ENCODE measurements at places on chromosomes 11 and 22. TPM values are rescaled to one million over a fixed set of nuclear protein-coding genes. Genes with fewer than 3 reads are reported as not detected.
A peak's percentile ranks its signal among the peaks of the same experiment; 100 is the strongest.

DNA sequence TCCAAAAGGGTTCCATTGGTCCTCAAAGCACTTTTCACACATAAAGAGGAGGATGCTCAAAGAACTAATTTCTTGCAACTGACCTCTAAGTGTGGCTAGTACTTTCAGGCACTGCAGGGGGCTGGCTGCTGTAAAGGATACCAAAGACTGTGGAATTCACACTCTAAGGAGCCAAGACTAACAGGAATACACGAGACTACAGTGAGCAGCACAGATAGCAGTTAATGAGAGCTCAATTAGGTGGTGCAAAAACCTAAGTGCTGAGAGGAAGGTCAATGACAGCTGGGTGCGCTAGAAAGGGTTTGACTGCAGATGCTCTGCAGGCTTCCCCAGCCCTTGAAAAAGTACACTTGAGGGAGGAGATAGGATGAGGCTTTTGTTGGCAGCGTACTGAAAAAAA, 124.3 kb upstream of the NTM start:
- H3K4me3 ChIP-seq: no peak overlapping the region
- no peaks in the 10 kb centered on the region for H3K36me3 ChIP-seq
- H3K4me1 ChIP-seq: peaks cover 22% of the 10 kb centered on the region

- no peaks in the 10 kb centered on the region for H3K4me1 ChIP-seq
- no peak for DNase-seq
- H3K27me3 ChIP-seq: no peaks in the 10 kb centered on the region
- H3K27ac ChIP-seq: no peak overlapping the region
Measured at GRCh38 chr11:45876401-45876800, 9.1 kb upstream of the MAPK8IP1 start.

Gene MMP12
- total RNA-seq: not detected

DNA sequence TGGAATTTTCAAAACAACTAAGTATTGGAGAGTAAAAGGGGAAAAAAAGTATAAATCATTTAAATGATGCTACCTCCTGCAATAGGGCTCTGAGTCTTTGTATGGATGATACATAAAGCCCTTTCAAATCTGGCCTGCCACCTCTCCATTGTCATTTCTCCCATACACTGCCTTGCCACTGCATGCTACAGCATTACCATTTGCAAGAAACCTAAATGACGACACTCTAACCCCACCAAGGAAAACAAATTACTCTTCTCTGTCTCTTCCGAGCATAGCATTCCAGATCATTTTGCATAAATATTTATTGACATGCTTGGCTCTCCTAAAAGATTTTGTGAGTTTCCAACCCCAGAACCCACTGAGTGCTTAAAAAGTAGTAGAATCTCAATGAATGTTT, 34.5 kb upstream of the PRSS23 start:
- no peaks in the 10 kb centered on the region for H3K27me3 ChIP-seq
- DNase-seq: no peak
- peaks cover 23% of the 10 kb centered on the region for H3K4me1 ChIP-seq
- no peak overlapping the region for H3K4me3 ChIP-seq
- no peaks in the 10 kb centered on the region for H3K36me3 ChIP-seq

DNA sequence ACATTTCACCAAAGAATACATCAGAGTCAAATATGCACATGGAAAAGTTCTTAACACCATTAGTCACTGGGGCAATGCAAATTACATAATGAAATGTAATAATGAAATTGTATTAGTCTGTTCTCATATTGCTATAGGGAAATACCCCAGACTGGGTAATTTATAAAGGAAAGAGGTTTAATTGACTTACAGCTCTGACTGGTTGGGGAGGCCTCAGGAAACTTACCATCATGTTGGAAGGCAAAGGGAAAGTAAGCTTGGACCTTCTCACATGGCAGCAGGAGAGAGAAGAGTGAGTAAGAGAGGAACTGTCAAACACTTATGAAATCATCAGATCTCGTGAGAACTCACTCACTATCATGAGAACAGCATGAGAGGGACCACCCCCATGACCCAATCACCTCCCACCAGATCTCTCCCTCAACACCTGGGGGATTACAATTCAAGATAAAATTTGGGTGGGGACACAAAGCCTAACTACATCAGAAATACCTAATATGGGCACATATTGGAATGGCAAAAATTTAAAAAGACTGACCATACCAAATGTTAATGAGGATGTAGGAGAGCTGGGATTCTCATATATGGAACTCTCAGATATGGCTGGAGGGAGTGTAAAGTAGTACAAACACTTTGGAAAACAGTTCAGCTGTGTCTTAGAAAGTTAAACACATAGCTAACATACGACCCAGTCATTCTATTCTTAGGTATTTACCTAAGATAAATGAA, 65.1 kb upstream of the CD44 start:
- H3K27ac ChIP-seq: no peak overlapping the region
- H3K4me1 ChIP-seq: no peaks in the 10 kb centered on the region
- H3K4me3 ChIP-seq: no peak overlapping the region
- H3K36me3 ChIP-seq: no peaks in the 10 kb centered on the region
- H3K27me3 ChIP-seq: no peaks in the 10 kb centered on the region
- no peak for DNase-seq

Gene RIMBP3B
- 1.9 TPM for total RNA-seq

DNA sequence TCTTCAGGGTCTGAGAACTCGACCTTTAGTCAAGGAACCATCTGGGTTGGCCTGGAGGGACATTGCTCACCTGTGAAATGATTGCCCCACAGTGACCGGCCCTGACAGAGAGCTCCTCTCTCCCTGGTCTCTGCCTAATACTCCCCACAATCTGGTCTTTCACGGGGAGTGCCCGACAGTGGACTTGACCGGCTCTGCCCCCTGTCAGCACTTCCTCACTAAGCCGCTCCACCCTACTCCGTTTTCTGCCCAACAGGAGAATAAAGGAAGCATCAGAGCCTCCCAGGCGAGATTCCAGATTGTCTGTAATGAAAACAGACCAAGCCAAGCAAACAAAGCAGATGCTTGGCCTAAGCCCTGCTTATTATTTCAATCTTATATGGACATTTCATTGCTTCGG, 87.8 kb downstream of the FBXO7 start:
- no peaks in the 10 kb centered on the region for H3K36me3 ChIP-seq
- no peaks in the 10 kb centered on the region for H3K4me1 ChIP-seq
- H3K4me3 ChIP-seq: no peak overlapping the region
- no peak overlapping the region for H3K27ac ChIP-seq
- H3K27me3 ChIP-seq: no peaks in the 10 kb centered on the region

Gene MRGPRX4
- not detected for total RNA-seq

Gene OR52E8
- total RNA-seq: 0.71 TPM

Gene MICAL2
- 123 TPM for total RNA-seq

GRCh38 chr11:61828629-61829407, 718 bp downstream of the FADS2 start:
- no peaks in the 10 kb centered on the region for H3K36me3 ChIP-seq
- H3K4me3 ChIP-seq: peak overlapping the region; percentile 51
- no peaks in the 10 kb centered on the region for H3K27me3 ChIP-seq
- DNase-seq: peak; percentile 48

GRCh38 chr11:104127828-104128227, 36.1 kb downstream of the PDGFD start:
- H3K36me3 ChIP-seq: no peaks in the 10 kb centered on the region
- DNase-seq: peak; percentile 64
- H3K4me3 ChIP-seq: no peak overlapping the region
- peaks cover 41% of the 10 kb centered on the region for H3K4me1 ChIP-seq
- H3K27me3 ChIP-seq: no peaks in the 10 kb centered on the region
- no peak overlapping the region for H3K27ac ChIP-seq

Gene KLHL35
- total RNA-seq: 2.2 TPM

DNA sequence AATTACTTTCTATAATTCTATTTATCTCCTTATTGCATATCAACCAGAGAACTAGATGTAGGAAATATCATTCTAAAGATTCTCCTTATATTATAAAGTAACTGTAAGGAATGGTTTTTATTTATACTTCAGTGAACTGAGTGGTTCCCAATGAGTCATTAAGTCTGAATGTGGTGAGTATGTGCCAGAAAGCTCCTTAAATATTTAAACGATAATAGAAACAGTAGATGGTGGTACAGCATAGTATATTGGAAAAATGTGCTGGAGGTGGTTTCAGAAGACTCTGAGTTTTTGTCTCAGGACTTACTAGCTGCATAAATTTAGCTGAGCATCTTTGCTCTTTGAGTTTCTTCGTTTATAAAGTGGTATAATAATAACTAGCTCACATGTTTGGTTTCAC, 653.5 kb downstream of the FAM181B start:
- H3K36me3 ChIP-seq: no peaks in the 10 kb centered on the region
- H3K4me3 ChIP-seq: no peak overlapping the region
- no peak overlapping the region for H3K27ac ChIP-seq
- no peaks in the 10 kb centered on the region for H3K4me1 ChIP-seq

DNA sequence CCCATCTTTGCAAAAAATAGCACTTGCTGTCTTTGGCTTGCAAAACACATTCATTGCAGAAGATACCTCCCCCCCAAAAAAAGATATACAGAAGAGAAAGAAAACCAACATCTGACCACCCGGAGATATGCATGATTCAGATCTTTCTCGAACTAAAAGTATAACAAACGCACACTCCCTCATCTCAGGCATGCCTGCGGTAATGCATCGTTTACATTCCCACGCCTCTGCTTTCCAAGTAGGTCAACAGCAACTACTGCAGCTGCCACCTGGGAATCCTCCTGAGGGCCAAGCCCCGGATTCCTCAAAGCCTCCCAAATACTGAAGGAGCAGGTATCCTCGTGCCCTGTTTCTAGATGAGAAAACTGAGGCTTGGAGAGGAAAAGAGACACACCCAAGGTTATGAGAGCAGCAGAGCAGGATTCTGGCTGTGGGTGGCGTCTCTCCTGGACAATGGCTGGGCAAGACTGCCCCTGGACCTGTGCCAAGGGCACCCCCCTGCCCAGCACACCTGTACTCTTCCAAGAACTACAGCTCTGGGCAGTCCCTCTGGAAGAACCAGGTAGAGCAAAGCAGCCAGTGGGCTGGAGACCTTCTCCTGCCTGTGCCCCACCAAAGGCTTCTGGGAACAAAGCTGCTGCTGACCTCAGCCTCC, 38.1 kb downstream of the NUP50 start:
- H3K4me3 ChIP-seq: no peak overlapping the region
- H3K27ac ChIP-seq: no peak overlapping the region
- H3K27me3 ChIP-seq: no peaks in the 10 kb centered on the region

GRCh38 chr11:501683-502287, 5.3 kb downstream of the RNH1 start:
- no peak overlapping the region for H3K27ac ChIP-seq
- H3K36me3 ChIP-seq: peaks cover 34% of the 10 kb centered on the region
- peaks cover 5% of the 10 kb centered on the region for H3K4me1 ChIP-seq
- DNase-seq: no peak

DNA sequence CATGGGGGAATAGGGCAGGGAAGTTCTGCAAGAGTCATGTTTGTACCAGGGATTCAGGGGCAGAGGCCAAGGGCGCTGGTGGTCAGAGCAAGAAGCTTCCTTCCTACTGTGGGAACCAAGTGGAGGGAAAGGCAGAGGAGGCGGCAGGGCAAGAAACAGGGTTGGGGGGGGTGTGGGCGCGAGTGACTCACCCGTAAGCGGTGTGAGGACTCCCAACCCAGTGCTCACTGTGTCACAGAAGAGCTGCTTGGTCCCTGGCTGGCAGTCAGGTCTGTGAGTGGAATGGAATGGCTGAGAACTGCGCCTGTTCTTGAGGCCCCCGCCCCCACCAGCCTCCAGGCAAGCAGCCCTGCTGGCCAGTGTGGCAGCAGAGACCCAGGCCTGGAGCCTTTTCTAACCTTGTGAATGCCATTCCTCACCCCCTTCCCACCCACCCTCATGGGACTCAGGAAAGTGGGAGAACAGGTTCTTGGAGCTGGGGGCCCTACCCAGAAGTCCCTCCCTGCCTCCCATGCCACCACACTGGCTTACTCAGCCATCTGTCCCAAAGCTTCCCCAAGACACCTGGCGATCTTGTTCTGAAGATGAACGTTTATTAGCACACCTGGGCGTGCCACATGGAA, 4.7 kb downstream of the LRRC10B start:
- H3K4me3 ChIP-seq: no peak overlapping the region
- peaks cover 4% of the 10 kb centered on the region for H3K4me1 ChIP-seq
- no peaks in the 10 kb centered on the region for H3K36me3 ChIP-seq
- no peak overlapping the region for H3K27ac ChIP-seq
- H3K27me3 ChIP-seq: peaks cover 26% of the 10 kb centered on the region

- DNase-seq: no peak
- peaks cover 44% of the 10 kb centered on the region for H3K27me3 ChIP-seq
- H3K36me3 ChIP-seq: no peaks in the 10 kb centered on the region
- H3K4me1 ChIP-seq: peaks cover 6% of the 10 kb centered on the region
Measured at GRCh38 chr11:79439886-79440570, 802 bp downstream of the TENM4 start.

Gene TMPRSS6
- total RNA-seq: not detected

DNA sequence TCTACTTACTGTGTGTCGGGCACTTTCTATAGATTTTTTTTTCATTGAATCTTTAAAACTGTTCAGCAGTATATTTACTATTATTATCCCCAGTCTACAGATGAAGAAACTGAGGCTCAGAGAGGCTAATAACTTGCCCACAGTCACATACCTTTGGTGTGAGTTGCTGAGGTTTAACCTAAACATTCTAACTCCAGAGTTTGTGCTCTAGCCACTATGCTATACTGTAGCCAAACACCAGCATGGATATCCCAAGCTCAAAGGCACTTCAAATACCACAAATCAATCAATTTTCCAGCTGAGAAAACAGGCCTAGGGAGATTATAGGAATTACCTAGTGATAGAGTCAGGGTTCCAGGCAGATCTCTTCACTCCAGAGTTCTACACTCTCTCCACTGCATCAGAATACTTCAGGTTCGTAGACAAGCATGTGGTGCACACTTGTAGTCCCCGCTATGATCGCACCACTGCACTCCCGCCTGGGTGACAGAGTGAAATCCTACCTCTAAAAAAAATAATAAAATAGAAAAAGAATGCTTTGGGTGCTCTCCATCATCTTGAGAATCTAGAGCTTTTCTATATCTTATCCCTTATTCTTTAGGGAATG, 20.4 kb upstream of the UPB1 start:
- no peaks in the 10 kb centered on the region for H3K27me3 ChIP-seq
- H3K36me3 ChIP-seq: no peaks in the 10 kb centered on the region
- no peak overlapping the region for H3K4me3 ChIP-seq
- peak overlapping the region; percentile 70 for H3K27ac ChIP-seq
- no peak for DNase-seq

Gene YWHAH
- 58.4 TPM for total RNA-seq

DNA sequence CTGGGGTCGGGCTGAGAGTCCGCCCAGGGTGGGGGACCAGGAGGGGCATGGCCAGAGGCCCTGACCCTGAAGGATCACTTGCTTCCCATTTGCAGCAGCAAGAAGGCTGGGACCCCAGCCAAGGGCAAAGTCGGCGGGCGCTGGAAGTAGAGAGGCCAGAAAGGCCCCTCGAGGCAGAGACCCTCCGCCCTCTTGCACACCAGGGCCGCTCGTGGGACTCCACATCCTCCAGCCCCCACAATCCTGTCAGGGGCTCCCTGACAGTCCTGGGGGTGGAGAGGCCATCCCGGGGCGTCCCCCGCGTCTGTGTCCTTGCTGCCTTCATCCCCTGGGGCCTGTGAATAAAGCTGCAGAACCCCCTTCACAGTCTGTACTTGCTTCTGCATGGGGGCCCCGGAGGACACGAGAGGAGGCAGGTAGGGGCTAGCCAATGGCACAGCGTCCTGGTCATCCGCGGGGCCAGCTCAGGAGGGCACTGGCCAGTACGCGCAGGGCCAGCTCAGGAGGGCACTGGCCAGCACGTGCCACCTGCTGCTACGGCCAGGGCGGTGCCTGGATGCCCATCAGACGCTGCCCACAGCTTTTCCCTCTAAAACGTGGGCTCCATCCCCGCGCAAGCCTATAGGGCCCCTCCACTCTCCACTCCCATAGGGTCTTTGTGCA, 8.7 kb upstream of the MRPL23 start:
- no peak overlapping the region for H3K27ac ChIP-seq
- H3K36me3 ChIP-seq: no peaks in the 10 kb centered on the region
- no peaks in the 10 kb centered on the region for H3K27me3 ChIP-seq

Gene C22orf42
- not detected for total RNA-seq

Measured in cardiac muscle cell (in vitro differentiated cells and primary cell).